ENCODE measurements at places on chromosomes 1 and 21.

DNA sequence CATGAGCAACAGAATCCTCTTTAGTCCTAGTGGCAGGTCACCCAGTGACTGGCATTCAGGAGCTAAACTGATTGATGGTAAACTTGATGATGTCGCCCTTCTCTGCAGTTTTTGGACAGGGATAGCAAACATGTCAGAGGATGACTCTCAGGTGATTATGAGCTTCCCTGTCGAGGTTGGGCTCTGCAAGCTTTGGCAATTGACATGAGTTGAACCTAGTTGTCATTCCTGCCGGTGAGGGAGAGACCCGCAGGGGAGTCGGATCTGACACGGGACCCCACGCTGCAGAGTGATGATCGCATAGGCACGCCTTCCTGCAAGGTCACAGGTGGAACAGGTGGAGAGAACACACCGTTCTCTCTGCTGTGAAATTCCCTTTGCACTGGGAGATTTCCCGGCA is 438.0 kb upstream of the VAMP3 start:
- DNase-seq: no peak

DNA sequence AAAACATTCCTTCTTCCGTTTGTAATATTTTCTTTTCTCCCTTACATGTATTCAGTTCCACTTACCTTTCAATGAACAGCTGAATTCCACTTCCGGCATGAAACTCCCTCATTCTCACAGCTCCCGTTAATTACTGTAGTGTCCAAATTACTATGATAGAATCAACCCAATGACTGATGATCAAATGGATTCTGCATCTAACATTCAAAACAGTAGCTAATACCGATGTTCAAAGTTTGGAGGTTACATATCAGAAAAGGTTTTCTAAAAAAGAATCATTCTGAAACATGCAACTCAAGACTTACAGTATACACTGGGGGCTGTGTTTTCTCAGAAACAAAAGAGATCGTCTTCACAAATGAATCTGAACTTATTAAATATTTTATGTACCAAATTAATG is 77.2 kb downstream of the PTPRC start:
- DNase-seq: no peak

- no peak for DNase-seq
Observed at GRCh38 chr1:34980715-34981114, 4.4 kb downstream of the TMEM35B start.

DNA sequence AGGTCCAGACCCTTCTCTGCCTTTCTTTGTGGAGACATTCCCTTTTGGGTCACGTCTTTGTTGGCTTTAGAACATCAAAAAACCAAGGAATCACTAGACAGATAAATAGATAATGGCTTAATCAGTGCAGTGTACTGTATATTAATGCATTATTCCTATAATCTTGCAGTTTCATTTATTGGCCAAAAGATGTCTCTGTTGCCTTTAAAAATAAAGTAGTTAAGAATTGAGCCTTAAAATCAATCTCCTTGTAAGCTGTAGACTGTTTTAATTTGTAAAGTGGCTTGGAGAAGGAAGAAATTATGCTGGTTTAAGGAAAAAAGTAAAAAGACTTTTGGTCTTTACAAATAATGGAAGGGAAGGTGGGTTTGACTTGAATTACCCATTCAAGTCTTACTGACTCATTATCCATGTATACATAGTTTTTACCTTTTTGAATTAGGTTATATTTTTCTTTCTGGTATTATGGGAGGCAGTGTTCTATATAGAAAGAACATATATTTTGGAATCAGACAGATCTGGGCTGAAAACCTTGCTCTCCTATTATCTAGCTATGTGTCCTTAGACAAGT is 84.6 kb downstream of the VPS13D start:
- peak; percentile 23 for DNase-seq

DNA sequence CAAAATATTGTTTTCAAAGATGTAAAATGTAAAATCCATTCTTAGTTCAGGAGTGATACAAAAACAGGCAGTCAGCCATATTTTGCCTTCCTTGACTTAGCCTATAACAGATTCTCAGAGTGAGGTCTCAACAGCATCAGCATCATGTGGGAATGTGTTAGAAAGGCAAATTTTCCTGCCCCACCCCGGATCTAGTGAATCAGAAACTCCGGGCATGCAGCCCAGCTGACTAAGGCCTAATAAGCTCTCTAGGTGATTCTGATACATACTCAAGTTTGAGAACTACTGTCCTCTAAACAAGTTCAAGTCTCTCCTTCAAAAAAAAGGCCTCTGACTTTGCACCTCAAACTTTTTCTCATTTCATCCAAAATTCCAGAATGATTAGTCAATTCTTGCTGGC is 46.9 kb upstream of the PRRC2C start:
- no peak for DNase-seq

- no peak for DNase-seq
Observed at GRCh38 chr1:61387829-61388228, 305.5 kb downstream of the NFIA start.

DNA sequence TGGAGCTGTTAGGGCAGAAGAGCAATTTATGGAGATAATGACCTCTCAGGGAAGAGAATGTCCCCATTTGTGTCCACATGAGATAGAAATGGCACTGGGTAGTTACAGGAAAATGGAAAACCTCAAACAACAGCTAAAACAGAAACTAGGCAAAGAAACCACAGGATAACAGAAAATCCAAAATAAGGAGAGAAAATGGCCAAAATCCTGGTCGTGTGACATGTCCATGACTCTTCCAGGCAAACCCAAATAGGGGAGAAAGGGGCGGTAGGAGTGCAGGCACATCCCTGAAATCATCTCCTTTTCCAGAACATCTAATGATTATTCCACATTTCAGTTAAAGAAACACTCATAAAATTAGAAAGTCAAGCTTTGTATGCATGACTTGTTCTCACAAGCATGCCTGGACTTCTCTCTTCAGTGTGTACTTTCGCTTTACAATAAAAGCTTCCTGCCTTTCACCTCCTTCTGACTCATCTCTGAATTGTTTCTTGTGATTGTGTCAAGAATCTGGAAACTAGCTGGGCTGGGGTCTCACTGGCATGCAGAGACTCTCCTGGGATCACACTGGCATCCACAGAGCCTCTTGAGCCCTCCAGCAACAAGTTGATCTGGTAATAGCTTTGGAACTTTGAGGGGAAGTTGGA is 171.4 kb upstream of the ZP4 start:
- DNase-seq: no peak

- DNase-seq: no peak
Observed at GRCh38 chr1:204390751-204391466, 20.7 kb downstream of the PPP1R15B start.

- no peak for DNase-seq
Observed at GRCh38 chr1:119321666-119322419, 46.7 kb upstream of the HAO2 start.

DNA sequence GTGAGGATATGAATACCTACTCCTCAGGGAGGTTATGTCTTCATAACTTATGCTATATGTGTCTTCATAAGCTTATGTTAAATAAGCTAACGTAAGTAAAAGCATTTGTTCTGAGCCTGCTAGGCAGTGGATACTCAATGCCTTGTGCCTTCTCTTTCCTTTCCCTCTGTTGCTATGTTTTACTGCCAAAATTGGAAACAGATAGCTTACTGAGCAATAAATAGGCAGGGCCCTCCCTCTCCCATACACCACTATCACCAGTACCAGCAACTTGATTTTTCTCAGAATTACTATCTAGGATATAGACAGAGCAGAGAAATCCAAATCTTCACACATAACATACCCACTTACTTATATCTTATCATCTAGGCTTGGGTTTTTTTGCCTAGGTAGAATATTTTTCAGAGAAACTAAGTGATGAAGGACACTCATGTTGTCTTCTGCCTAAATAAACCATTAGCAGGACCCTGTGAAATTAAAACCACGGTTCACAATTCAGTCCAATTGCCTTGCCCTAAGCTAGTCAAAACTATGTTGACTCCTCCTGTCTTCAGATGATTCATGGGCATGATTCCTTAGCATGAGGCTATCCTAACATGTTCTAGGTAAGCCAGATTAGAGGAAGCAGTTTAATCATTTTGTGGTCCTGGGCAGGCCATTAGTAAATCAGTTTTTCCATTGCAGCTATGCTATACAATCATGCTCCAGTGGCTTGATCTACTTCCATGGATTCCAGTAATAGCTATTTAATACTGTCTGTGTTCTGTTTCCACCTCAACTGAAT is 15.9 kb upstream of the LRRC8C start:
- no peak for DNase-seq

- DNase-seq: no peak
Observed at GRCh38 chr1:90712153-90712856, 4.8 kb downstream of the BARHL2 start.

GRCh38 chr1:42392967-42393848 is 12.6 kb downstream of the RIMKLA start:
- DNase-seq: no peak

DNA sequence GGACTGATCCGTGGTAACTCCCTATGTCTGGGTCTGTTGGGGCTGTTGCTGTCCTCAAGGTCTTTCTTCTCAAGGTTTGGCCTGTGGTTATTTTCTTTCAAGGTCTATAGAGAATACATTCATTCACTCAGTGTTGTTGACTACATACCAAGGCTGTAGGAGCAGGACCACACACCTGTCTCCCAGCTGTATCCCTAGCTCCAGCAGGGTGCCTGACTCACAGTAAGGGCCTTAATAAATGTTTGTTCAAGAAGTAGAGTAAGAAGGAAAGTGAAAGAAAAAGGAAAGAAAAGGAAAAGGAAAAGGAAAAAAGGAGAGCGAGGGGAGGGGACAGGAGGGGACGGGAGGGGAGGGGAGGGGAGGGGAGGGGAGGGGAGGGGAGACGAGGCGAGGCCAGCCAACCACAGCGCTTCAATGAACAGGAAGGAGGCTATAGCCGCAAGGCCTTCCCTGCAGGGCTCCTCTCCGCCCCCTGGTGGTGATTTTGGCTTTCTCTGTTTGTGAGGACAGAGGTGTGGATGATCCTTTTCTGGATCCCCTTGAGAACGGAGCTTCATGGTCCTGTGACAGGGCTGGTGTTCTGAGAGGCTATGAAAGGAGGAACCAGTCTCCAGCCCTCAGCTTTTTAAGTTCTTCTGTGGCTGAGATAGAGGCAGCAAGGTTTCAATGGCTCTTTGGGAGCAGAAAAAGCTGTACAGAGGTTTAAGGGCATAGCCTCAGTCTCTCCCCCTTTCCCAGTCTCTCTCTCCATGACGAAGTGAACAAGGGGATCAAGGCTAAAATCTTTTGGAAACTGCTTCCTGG is 30.6 kb upstream of the LCE5A start:
- DNase-seq: peak; percentile 52

GRCh38 chr21:41369105-41369919 is 7.5 kb downstream of the MX2 start:
- DNase-seq: peak; percentile 36
